Stimulated activated naive B cell treated with anti-CD40 and anti-IgM and Interleukin-4, amounts not matched to agents 10 μg/mL and 1 μg/mL and 100 μg/mL, for 72 hours (primary cell): ENCODE measurements at places on chromosomes 1 and 21.

DNA sequence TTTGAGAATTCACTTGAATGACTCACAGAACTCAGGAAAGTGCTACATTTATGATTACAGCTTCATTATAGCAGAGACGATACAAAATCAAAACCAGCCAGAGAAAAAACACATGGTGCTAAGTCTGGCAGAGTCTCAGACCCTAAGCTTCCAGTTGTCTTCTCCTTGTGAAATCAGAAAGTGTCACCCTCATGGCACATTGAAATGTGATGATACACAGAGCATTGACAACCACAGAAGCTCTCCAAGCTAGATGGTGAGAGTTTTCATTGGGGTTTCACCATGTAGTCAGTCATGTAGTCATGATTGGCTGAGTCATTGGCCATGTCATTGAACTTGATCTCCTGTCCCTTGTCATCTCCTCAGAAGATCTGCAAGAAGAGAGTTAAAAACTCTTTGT, 526.6 kb downstream of the MRPL39 start:
- DNase-seq, result no peak

GRCh38 chr1:107142666-107143065, 1.8 kb downstream of the NTNG1 start:
- no peak for DNase-seq

- no peak for DNase-seq
Measured at GRCh38 chr1:209534496-209535250, 48.8 kb upstream of the CAMK1G start.

DNA sequence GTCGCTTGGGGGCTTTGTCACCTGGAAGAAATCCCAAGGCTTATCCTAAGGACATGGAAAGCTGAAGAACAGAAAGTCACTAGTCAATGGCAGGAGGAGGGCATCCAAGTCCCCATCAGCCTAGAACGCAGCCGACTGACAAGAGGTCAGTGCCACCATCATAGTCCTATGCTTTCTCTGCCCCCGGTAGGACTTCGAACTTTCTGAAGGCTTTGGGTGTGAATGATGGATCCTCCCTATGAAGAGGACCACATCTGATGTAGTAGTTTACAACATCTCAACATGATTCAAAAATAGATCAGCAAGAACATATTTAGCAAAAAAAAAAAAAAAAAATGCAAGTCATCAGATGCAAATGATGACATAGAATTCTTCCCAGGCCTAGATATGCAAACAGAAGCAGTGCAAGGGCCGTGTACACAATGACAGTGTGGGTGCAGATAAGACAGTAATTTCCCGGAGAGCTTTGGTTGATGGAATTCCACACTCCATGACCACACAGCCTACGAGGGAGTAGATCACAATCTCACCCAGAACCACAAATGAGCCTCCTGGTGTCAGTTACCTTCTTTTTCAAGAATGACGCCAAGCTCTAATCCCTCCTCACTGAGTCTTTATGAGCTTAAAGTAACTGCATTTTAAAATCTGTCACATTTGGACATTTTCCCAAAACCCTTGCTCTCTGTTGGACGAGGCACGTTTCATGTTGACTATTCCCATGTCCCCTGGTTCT, 88.2 kb downstream of the PSMG1 start:
- DNase-seq, result no peak

DNA sequence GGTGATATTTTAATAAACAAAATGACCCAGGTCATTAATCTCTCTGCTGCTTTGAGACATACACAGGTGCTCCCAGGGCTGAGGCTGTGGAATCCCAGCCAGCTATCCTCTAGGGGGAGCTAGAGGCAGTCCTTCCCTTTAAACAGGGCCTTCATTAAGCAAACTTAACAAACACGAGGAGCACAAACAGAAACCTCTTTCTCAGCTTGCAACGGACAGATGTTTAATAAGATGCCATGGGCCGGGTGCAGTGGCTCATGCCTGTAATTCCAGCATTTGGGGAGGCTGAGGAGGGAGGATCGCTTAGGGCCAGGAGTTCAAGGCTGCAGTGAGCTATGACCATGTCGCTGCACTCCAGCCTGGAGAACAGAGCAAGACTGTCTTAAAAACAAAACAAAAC, 106.7 kb downstream of the HIVEP3 start:
- peak; percentile 34 for DNase-seq

DNA sequence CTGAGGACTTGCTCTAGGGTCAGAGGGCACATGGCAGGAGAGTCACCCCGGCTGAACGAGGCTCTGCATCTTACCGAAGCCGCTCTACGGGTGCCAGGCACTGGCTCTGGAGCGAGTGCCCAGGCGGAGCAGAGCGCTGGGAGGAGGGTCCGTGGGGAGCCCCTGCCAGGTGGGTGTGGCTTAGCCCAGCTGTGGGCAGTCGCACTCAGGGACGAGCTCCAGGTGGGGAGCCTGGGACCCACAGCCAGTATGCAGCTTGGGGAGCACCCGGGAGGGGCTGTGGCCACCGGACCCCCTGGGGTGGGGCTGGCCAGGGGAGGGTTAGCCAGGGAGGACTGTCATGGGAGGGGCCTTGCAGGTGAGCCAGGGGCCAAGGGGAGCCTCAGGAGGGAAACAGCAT, 3.8 kb downstream of the AGRN start:
- no peak for DNase-seq

- no peak for DNase-seq
Measured at GRCh38 chr1:89842567-89843272, 21.9 kb downstream of the LRRC8D start.

- DNase-seq, result no peak
Measured at GRCh38 chr1:168521401-168522000, 22.3 kb downstream of the XCL2 start.

GRCh38 chr1:166859597-166859996, 16.5 kb downstream of the TADA1 start:
- no peak for DNase-seq

- no peak for DNase-seq
Measured at GRCh38 chr1:33792651-33793050, 71.2 kb upstream of the HMGB4 start.

DNA sequence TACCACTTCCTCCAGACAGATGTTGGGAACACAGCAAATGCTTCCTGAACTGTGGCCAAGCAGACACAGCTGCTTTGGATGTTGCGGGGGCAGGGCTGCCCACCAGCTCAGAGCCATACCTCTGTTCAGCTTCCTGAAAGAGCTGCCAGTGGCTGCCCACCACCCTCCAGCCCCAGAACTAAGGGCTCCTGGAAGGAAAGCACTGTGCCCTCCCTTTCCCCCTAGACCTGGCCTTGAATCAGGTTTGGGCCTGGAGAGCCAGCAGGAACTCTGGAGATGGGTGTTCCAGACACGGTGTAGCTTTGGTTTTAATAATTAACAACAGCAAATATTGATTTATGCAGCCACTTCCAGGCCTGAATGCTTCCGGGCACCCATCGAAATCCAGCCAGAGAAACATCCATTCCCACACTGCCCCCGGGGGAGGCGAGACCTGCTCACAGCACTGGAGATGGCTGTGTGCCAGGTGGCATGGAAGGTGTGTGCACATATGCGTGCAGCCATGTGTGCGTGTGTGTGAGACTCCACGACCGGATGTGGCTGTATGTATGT, 45.7 kb downstream of the RAP1GAP start:
- DNase-seq, result no peak

GRCh38 chr21:36676039-36676950, 22.6 kb upstream of the SIM2 start:
- DNase-seq, result no peak

DNA sequence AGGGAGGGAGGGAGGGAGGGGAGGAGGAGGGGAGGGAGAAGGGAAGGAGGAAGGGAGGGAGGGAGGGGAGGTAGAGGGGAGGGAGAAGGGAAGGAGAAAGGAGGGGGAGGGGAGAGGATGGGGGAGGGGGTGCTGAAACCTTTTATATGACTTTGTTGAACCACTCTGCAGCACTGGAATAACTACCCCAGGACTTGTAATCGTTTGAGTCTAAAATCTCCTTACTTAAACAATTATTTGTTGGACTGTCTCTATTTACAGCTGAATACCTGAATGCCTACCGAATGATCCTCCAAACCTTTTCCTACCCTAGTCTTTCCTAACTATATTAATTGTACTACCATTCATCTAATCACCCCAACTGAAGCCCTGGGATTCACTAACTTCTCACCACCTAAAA, 181.8 kb downstream of the TPR start:
- no peak for DNase-seq

GRCh38 chr1:31201931-31202360, 37.7 kb downstream of the NKAIN1 start:
- no peak for DNase-seq

DNA sequence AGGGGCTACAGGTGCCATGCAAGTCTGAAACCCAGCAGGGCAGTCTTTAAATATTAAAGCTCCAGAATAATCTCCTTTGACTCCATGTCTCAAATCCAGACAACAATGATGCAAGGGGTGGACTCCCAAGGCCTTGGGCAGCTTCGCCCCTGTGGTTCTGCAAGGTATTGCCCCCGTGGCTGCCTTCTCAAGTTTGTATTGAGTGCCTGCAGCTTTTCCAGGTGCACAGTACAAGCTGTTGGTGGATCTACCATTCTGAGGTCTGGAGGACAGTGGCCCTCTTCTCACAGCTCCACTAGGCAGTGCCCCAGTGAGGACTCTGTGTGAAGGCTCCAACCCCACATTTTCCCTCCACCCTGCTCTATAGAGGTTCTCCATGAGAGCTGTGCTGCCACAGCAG, 3.7 kb upstream of the MROH9 start:
- DNase-seq, result no peak

DNA sequence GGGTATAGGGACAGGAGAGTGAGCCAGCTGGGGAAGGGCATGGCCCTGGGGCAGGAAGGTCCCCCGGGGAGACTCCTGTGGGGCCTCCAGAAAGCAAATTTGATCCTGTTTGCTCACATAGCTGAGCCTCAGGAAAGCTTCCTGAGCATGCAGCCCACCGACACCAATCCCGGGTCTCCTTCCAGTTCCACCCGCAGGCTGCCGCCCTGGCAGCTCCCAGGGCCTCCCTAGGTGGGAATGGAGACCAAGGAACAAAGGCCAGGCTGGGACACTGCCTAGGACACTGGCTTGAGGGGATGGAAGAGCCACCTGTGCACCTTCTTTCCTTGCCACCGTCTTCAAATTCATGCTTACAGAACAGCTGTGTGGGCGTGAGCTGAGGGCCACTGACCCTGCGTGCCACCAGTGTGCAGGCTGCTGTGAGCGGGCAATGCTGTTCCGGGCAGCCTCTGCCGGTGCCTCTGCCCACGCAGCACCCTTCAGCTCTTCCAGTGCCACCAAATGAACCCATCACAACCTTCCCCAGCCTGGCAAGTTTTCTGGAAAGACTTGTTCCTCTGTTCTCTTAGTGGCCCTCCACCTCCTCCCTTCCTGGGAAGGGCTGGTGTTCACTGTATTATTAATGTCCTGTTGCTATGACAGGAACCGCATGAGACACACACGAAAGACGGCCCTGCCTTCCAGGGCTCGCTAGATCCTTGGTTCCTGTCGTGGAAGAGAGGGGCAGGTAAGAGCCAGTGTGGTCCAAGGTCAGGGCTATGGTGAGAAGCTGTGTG, 53.6 kb downstream of the ACBD3 start:
- DNase-seq, result no peak

- DNase-seq, result no peak
Measured at GRCh38 chr1:203996126-203996525, 76.8 kb upstream of the SOX13 start.

GRCh38 chr1:89454845-89455521, 69.6 kb upstream of the LRRC8B start:
- peak; percentile 26 for DNase-seq

DNA sequence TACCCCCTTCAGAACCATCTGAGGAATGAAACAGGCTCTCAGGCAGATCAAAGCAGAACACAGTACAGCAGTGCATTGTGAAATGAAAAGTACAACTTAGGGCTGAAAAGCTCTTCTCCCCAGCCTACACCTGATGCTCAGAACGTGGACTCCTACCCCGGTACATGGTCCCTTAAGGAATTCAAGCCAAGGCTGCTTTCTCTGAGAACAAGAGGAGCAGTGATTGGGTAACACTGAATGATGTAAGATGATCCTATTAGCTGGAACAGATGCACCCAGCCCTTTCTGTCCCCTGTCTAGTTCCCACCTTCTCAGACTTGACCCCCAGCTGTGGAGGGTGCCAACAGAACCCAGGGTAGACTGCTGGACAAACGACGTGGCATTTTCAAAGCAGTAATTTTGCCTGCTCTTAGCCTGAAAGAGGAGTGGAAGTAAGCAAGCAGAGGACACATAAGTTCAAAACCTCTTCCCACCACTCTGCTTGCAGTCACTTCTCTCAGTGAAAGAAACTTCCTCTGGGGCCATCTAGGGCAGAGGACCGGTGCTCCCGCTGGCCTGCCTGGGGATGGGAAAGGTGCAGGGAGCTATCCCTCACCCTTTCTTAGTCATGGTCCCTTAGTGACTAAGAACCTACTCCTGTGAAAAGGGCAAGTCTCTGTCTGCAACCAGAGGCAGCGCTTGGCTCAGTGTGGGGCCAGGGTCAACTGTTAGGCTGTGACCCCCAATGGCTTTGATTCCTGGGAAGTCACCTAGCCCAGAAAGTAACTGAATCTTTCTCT, 72.7 kb downstream of the TRABD2B start:
- DNase-seq, result no peak

- DNase-seq, result no peak
Measured at GRCh38 chr1:171434717-171435346, 50.5 kb upstream of the PRRC2C start.

- DNase-seq, result no peak
Measured at GRCh38 chr21:33015096-33015495, 10.6 kb upstream of the OLIG2 start.

DNA sequence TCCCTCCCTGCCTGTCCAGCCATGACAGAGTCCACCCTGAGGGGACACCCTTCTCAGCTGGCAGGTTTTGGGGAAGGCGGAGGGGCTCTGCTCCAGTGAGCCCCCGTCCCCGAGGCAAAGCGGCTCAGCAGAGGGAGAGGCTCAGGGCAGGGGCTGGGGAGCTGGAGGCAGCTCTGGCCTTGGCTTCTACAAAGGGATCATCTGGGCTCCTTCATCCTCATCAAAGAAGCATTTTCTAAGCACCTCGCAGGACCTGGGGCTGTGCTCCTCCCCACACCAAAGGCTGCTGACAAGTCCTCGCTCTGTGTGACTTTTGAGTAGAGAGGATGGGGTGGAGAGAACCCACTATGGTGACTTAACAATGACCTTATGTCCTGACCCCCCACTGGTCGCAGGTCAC, 21.0 kb upstream of the CLSTN1 start:
- DNase-seq, result no peak

DNA sequence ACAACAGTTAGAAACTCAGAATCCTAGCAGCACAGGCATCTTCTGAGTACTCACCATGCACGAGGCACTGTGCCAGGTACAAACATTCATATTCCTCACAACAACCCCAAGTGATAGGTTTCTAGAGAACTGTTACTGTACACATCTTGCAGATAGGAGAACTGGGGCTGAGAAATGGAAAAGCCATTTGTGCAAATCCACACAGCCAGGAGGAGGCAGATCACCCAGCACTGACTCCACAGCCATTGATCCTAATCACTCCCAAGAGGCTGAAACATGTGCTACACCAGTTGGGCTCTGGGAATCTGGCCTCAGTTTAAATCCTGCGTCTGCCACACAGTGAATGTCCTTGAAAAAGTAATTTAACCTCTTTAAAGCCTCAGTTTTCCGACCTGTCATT, 151.0 kb downstream of the ST6GALNAC5 start:
- DNase-seq, result no peak

- no peak for DNase-seq
Measured at GRCh38 chr21:31870472-31871193, 2.2 kb upstream of the HUNK start.

GRCh38 chr1:35173909-35174540, 18.9 kb downstream of the SFPQ start:
- no peak for DNase-seq
